Prostate gland (tissue), 2 donors: ENCODE measurements at places on chromosomes 11 and 22. TPM values are rescaled to one million over a fixed set of nuclear protein-coding genes. Genes with fewer than 3 reads are reported as not detected.

Gene GLYATL2
- 0.45 TPM for total RNA-seq

- no peaks in the 10 kb centered on the region for H3K36me3 ChIP-seq
- DNase-seq, result no peak
- H3K4me1 ChIP-seq, result no peaks in the 10 kb centered on the region
- H3K27ac ChIP-seq, result no peak overlapping the region
- no peak overlapping the region for H3K4me3 ChIP-seq
Observed at GRCh38 chr11:37755521-37755920, 1157.5 kb upstream of the RAG2 start.

DNA sequence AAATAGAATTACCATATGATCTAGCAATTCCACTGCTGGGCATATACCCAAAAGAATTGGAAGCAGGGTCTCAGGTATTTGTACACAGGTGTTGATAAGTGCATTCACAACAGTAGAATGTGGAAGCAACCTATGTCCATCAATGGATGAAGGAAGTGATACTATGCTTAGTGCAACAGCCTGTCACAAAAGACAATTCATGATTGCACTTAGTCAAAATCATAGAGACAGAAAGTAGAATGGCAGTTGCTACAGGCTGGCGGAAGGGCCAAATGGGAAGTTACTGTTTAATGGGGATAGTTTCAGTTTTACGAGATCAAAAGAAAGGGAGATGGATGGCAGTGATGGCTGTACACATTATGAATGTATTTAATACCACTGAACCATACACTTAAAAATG, 42.0 kb downstream of the SGSM3 start:
- H3K27ac ChIP-seq, result no peak overlapping the region
- H3K27me3 ChIP-seq, result no peaks in the 10 kb centered on the region
- DNase-seq, result no peak
- H3K4me1 ChIP-seq, result no peaks in the 10 kb centered on the region
- no peak overlapping the region for H3K4me3 ChIP-seq
- H3K36me3 ChIP-seq, result peaks cover 5% of the 10 kb centered on the region

- peak overlapping the region; percentile 72 for H3K4me3 ChIP-seq
- H3K36me3 ChIP-seq, result no peaks in the 10 kb centered on the region
- peaks cover 3% of the 10 kb centered on the region for H3K4me1 ChIP-seq
- H3K27me3 ChIP-seq, result no peaks in the 10 kb centered on the region
Observed at GRCh38 chr11:126210871-126211235, 597 bp downstream of the RPUSD4 start.

Gene OR52A1
- not detected for total RNA-seq

Gene CDC45
- total RNA-seq, result 11.5 TPM

DNA sequence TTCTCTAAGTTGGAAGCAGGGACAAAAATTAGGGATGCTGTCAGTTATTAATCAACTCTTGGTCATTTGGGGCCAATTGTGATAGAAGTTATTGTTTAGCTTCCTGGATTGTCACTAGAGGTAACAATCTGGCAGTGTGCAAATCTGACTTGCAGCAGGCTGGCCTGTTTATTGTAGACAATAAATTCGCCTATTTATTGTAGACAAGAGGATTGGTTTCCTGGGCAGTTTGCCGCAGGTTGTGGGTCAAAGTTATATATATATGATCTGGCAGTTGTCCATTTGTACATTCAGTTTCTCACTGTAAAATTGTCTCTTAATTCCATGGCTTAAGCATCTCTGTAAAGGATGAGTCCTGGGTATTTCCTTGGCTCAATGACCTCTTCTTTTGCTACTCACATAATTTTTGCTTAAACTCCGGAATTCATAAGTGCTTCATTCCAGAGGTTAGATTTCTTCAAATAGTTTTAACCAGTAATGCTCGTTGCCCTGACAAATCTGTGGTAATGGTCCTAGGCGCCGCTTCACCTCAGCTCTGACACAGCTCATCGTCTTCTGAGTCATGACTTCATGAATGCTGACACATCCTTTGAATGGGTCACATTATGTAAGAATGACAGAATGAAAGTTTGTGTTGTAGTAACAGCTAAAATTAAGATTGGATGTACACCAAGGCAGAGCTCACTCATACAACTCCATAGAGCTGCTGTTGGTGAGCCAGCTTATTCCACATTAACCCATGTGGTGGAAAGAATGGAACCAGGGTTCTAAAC, 7.8 kb upstream of the MMP3 start:
- H3K27ac ChIP-seq, result no peak overlapping the region
- no peaks in the 10 kb centered on the region for H3K4me1 ChIP-seq
- DNase-seq, result no peak
- no peaks in the 10 kb centered on the region for H3K27me3 ChIP-seq
- no peaks in the 10 kb centered on the region for H3K36me3 ChIP-seq

GRCh38 chr22:37318364-37319109, 36.2 kb downstream of the CYTH4 start:
- no peaks in the 10 kb centered on the region for H3K27me3 ChIP-seq
- no peak overlapping the region for H3K27ac ChIP-seq
- no peaks in the 10 kb centered on the region for H3K4me1 ChIP-seq
- DNase-seq, result no peak

DNA sequence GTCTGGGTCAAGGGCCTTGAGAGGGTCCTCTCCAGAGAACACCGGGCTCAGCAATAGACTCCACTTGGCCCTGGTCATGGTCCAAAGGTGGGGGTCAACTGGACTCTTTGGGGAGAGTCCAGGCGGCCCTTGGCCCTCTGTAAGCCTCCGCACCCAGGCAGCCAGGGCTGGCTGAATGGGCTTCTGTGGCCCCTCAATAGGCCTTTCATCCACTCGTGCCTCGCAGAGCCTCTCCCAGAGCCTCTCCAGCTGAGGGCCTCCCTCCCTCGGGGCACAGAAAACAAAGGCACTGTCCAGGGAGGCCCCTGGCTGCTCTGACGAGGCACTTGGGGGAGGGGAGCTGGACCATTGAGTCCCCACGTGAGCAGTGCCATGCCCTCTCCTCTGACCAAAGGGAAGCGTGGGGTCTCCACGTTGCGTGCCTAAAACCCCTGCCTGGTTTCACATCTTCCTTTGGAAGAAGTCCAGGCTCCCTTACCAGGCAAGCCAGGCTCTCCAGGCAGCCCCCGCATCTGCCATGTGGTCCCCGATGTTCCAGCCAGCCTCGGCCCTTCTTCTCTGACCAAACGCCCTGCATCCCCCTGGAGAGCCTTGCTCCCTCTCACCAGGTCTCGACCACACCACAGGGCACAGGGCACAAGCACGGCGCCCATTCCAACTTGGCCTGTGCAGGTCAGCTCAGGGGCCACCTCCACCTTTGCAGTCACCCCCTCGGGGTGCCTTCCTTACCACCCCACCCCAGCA, 15.5 kb downstream of the KIAA0930 start:
- H3K4me3 ChIP-seq, result no peak overlapping the region
- no peaks in the 10 kb centered on the region for H3K27me3 ChIP-seq
- no peak for DNase-seq
- no peaks in the 10 kb centered on the region for H3K36me3 ChIP-seq

- no peaks in the 10 kb centered on the region for H3K4me1 ChIP-seq
- H3K36me3 ChIP-seq, result no peaks in the 10 kb centered on the region
- H3K27me3 ChIP-seq, result no peaks in the 10 kb centered on the region
- DNase-seq, result no peak
- H3K4me3 ChIP-seq, result peak overlapping the region; percentile 31
- no peak overlapping the region for H3K27ac ChIP-seq
Observed at GRCh38 chr11:107928767-107929507, 689 bp downstream of the RAB39A start.
